ENCODE measurements at places on chromosomes 6 and 20.
A peak's percentile ranks its signal among the peaks of the same experiment; 100 is the strongest.

DNA sequence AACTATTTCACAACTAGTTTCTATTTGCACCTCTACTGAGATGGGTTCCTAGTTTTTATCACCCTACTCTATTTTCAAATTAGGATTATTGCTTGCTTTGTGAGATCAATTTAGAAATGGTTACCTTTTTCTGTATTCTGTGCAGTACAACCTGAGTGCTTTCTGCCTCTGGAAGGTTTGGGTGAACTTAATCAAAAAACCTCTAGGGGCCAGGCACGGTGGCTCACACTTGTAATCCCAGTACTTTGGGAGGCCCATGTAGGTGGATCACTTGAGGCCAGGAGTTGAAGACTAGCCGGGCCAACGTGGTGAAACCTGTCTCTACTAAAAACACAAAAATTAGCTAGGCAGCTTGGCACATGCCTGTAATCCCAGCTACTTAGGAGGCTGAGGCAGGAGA is 63.3 kb downstream of the SCAF8 start:
- no peak for DNase-seq

DNA sequence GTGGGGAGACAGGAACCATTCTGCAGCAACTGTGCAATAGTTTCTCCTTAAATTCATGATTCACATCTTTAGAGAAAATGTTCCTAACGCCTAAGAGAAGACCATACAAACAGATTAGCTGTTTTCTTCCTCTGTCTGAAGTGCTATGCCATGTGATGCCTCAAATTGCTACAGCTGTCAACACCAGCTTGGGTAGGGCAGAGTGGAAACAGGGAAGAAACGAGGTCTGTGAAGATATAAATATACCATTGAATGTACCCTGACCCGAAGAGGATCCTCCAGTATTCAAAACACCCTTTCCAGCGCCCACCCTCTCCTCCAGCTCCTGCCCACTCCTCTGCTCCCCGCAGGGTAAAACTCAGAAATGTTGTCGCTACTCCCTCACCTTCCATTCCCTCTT is 40.3 kb upstream of the PRND start:
- DNase-seq, result no peak

DNA sequence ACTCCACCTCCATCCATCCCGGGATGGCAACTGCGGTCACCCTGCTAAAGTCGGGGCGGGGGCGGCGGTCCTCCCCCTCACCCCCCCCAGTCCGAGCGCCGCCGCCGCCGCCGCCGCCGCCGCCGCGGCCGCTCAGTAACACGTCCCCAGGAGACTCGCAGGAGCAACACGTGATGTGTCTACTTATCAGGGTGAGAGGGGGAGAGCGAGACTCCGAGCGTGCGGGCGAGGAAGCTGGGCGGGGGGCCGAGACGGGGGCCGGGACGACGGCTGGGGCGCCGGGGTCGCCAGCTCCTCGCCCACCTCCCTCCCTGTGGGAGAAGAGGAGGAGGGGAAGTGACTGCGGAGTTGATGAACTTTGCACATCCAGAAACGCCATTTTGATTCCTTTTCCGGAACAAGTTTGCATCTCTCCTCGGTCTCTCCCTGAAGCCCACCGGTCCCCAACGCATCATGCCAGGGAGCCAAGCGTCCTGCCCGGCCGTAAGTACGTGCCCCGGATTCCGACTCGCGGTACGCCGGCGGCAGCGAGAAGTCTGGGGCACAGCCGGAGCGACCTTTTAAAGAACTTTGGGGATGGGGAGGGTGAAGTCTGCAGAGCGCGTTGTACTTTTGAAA is at the start of gene RREB1:
Gene RREB1 (plus strand): TSS at position 384 of the 618 bp plus-strand sequence. CDS start 73,951 bp downstream, outside the sequence.
- peak; percentile 62 for DNase-seq

DNA sequence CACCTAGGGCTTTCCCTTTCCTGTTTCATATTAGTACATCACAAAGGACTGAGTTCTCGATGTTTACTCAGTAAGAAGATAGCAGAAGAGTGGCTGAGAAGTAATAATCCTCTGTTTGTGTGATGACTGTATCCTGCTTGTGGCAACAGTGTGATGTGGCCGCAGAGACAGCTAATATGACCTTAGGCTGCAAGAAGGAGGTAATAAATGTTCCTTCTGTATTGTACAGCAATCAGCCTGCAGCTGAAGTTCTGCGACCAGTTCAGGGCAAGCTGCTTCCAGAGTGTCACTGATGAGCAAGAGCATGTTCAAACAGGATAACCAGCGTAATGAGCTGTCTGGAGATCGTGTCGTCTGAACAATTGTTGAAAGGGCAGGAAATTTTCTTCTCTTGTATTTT is 70.9 kb downstream of the OPN5 start:
- peak; percentile 2 for DNase-seq

Data from fibroblast of lung (primary cell).